ENCODE measurements at places on chromosomes 1 and 21.

GRCh38 chr1:73909043-73909562, 288.9 kb downstream of the LRRIQ3 start:
- no peak for DNase-seq

- no peak for DNase-seq
Observed at GRCh38 chr1:35931446-35932157, 697 bp downstream of the AGO3 start.

GRCh38 chr1:68010090-68010489, 40.3 kb downstream of the DIRAS3 start:
- no peak for DNase-seq

DNA sequence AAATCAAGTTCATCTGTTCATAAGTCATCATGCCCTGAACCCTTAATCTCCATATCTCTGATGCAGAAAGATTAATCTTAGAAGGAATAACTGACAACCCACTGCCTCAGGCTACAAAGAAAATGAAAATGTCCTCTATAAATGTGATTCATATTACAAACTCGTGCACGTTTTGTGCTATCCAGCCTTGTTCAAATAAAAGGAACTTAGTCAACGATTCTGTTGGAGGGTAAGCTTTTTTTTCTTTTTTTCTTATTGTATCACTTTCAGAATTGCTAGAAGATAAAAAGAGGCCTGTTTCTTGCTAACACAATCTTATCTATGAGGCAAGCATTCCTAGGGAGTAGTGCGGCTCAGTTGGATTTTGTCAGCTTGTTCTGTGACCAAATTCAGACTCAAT, 228.4 kb downstream of the TM2D1 start:
- no peak for DNase-seq

GRCh38 chr1:150567341-150567716, 12.1 kb downstream of the MCL1 start:
- DNase-seq = no peak

- no peak for DNase-seq
Observed at GRCh38 chr1:59967780-59968179, 41.2 kb upstream of the CYP2J2 start.

GRCh38 chr1:113124366-113124765, 51.4 kb downstream of the LRIG2 start:
- DNase-seq = no peak

DNA sequence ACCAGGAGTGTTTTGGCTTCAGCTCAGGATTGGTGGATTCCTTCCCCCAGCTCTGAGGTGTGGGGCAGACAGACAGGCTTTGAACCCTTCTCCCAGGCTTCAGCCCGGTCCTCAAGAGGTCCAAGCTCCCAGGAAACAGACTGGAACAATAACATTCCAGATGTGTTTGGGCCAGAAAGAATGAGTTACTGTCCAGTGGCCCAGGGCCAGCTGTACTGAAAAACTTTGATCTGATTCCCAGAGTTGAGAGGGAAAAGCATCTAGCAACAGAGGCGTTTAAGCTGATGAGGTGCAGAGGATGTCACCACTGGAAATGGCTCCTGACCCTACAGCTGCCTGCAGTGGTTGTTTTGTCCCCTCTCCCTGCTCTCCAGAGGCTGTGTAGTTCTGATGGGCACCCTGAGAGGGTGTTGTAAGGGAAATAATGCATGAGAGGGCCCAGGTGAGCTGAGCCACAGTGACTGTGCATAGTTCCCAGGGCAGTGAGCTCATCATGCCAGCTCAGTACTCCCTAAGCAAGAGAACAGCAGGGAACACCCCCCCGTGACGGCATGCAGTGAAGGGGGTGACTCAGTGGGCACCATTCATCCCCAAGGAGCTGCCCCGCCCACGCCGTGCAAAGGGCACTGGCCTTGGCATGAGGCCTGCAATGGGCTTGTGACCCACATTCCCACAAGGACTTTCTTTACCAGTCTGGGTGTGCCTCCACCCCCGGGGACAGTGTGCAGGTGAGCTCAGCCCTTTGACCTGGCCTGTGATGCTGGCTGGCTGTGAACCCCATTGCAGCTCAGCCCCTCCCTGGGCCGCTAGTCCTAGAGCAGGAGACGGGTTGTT, 13.8 kb upstream of the SFN start:
- no peak for DNase-seq

DNA sequence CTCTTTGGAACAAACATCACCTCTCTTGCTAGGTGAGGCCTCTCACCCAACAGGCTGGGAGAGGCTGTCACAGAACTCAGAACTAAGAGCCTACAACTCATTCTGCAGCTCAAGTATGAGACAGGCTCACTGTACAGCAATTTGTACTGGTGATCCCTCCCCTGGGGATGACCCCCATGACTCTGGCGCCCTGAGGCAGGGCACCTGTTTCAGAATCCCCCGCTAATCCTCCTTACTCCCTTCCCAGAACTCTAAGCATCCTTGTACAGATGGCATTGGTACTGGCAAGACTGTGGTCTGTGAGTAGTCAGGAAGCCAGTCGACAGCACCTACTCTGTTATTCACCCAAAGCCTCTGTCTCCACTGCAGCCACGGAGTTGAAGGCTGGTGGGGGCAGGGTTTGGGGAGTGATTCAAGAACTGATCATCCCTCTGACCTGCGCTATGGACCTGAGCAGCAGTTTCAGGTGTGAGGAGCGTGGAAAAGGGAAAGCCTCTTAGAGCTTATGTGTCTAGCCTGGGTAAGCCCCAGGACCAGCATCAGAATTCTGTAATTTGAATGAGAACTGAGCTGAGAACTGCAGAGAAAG, 655.5 kb downstream of the KIF26B start:
- DNase-seq = no peak

DNA sequence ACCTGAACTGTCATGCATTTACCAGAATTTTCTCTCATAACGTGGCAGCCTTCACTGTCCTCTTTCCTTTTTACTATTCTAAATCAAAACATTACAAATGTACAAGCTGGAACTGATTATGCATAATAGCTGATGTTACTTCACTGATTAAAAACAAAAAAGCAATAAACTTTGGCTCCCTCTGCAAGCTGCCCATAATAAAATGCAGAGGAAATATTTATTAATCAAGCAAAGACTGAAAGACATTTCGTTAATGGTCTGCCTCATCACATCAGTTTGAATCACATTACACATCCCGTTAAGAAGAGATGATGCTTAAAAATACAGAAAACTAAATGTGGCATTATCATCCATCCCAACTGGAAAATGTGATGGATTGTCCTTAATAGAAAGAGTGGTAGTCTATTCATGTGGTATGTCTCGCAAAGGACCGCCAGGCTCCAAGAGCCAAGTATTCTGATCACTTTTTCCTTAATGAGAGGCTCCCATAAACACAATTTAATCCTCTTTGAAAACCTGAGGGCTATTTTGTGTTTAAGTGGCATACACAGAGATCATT, 225.3 kb downstream of the RGS7 start:
- DNase-seq = no peak

- DNase-seq = no peak
Observed at GRCh38 chr1:200512191-200512590, 102.4 kb upstream of the ZNF281 start.

- no peak for DNase-seq
Observed at GRCh38 chr1:234994436-234995295, 134.0 kb downstream of the TOMM20 start.

GRCh38 chr1:245133995-245134715, 20.6 kb upstream of the KIF26B start:
- DNase-seq = no peak

- no peak for DNase-seq
Observed at GRCh38 chr1:183800449-183800848, 4.5 kb upstream of the RGL1 start.

- no peak for DNase-seq
Observed at GRCh38 chr1:177640687-177641086, 329.2 kb downstream of the SEC16B start.

DNA sequence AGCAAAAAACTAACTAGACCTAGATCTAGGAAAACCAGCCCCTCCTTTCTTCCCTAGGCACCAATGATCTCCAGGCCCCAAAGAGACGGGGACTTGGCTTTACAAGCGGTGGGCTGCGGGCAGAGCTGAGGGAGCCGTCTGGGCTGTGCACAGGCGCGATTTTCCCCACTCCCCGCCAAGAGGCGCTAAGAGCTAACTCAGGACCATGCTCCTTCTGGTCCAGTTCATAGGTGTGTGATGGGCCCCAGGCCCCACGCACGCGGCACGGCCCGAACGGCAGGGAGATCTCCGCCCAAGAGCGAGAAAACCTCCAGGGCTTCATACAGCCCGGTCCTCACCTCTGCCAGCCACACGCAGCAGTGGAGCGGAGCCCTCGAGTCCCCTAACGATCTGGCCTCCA, 7.5 kb upstream of the GPR153 start:
- no peak for DNase-seq

- DNase-seq = no peak
Observed at GRCh38 chr21:34642211-34643075, 26.4 kb upstream of the CLIC6 start.

DNA sequence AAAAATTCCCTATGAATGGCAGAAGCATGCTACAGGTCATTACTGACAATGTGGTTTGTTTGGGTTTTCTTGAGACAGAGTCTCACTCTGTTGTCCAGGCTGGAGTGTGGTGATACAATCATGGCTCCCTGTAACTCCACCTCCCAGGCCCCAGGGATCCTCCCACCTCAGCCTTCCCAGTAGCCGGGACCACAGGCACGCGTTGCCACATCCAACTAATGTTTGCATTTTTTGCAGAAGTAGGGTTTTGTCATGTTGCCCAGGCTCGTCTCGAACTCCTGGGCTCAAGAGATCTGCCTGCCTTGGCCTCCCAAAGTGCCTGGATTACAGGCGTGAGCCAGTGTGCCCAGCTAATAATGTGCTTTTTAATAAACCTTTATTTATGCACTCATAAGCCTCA, 259.1 kb downstream of the NFIA start:
- no peak for DNase-seq

GRCh38 chr1:78553859-78554258, 63.1 kb downstream of the PTGFR start:
- no peak for DNase-seq

DNA sequence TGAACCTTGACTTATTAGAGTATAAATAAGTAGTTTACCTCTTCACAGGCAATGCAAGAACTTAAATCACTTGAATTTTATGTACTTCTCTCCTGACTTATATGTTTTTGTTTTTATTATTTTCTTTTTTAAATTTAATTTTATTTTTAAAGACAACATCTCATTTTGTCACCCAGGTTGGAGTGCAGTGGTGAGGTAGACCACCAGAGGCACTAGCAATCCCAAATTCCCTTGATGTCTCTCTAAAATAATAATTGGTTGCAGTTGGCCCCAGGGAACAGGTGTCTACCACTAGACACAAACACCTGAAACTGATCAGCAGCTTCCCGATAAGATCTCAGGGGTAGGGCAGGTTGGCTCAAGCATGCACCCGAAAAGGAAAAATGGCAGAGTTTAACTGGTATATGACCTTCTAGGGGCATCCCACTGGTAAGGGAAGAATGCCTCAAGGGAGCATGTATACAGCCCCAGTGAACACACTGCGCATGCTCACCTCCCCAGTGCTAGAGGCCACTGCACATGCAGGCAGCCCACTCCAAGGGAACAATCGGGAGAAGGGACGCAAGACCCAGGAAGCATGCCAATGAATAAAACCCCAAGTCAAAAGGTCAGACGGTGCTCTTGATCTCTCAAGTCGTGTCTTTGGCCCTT, 14.6 kb downstream of the EXOC8 start:
- DNase-seq = no peak

DNA sequence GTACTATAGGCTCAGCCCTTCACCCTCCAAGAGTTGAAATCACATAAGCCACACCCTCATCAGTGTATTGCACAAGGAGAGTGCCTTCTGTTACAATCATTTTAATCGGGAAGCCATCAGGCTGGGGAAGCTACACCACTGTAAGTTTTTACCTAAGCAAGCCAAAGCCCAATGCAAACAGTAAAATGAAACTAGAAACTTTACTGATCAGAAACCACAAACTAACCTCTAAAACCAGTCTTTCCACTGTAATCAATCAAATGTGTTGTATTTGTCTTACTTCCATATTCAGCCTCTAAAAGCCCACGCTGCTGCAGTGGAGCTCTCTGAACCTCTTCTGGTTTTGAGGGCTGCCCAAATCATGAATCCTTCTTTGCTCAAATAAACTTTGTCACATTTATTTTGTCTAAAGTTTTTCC, 26.2 kb downstream of the CAPN8 start:
- no peak for DNase-seq

DNA sequence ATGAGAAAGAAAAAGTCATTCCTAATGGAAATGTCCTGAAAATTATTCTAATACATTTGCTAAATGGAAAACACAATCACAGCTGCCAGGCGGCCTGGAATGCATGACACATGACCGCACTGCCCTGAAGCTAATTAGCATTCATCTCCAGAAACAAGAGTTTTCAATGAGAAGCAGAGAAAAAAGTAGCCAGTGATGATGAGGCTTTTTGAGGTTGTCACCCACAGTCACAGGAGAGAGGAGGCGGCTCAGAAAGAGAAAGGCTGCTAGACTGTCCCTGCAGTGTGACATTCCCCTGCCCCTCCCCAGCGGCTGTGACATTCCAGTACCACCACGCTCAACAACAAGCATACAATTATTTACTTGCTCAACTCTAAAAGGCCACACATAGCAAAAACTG, 122.9 kb upstream of the KRTAP19-8 start:
- peak; percentile 63 for DNase-seq

GRCh38 chr1:216984536-216984935, 261.3 kb upstream of the ESRRG start:
- DNase-seq = no peak

GRCh38 chr1:194161591-194161990, 975.2 kb upstream of the B3GALT2 start:
- DNase-seq = no peak

DNA sequence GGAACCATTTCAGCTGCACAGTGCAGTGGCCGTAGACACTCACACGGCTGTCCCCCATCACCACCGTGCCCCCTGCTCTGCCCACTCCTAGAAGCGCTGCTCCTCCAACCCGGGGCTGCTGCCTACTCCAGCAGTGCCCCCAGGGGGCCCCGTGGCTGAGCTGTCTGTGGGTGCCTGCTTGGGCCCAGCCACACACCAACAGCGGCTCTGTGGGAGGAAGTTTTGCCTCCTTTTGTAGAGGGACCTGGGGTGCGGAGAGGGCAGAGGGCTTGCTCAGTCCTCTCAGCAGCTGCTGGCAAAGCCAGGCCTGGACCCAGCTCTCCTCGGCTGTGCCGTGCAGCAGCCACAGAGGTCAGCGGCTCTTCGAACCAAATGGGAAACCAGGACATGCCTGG, 11.4 kb upstream of the LRRC3 start:
- DNase-seq = no peak

GRCh38 chr1:211900441-211900840, 69.9 kb upstream of the LPGAT1 start:
- DNase-seq = no peak

- DNase-seq = no peak
Observed at GRCh38 chr1:101247404-101248287, 10.8 kb downstream of the S1PR1 start.

GRCh38 chr1:75615613-75616435, 4.9 kb upstream of the SLC44A5 start:
- no peak for DNase-seq
